NCI-H1930 (cell line): ENCODE measurements at places on chromosomes 3 and 15.

DNA sequence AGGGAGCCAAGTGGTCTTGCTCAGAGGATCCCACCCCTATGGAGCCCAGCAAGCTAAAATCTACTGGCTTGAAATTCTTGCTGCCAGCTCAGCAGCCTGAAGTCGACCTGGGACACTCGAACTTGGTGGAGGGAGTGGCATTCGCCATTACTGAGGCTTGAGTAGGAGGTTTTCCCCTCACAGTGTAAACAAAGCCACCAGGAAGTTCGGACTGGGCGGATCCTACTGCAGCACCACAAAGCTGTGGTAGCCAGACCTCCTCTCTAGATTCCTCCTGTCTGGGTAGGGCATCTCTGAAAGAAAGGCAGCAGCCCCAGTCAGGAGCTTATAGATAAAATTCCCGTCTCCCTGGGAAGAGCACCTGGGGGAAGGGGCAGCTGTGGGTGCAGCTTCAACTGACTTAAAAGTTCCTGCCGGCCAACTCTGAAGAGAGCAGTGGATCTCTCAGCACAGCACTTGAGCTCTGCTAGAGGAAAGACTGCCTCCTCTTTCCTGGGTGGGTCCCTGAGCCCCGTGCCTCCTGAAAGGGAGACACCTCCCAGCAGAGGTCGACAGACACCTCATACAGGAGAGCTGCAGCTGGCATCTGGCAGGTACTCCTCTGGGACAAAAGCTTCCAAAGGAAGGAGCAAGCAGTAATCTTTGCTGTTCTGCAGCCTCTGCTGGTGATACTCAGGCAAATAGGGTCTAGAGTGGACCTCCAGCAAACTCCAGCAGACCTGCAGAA, 576.3 kb upstream of the NECTIN3 start:
- no peak for DNase-seq

GRCh38 chr3:189188466-189188865, 16.7 kb downstream of the TPRG1 start:
- DNase-seq: no peak

- DNase-seq: no peak
Measured at GRCh38 chr3:181794011-181794790, 82.5 kb downstream of the SOX2 start.

DNA sequence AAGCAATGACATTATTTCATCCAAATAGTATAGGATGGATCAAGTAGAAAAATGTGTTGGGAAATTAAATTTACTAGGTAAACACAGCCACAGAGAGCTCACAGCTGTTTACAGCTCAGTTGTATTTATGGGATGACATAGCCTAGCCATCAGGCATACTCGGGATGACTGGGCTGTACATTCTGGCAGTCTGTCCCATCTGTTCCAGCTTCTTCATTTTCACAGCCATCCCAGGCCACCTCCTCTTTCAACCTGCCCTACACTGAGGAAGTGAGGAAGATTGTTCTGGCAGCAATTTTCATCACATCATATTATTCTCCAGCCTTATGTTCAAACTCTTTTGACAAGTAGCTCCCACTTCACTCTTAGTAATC, 98.4 kb upstream of the PFN2 start:
- DNase-seq: no peak

DNA sequence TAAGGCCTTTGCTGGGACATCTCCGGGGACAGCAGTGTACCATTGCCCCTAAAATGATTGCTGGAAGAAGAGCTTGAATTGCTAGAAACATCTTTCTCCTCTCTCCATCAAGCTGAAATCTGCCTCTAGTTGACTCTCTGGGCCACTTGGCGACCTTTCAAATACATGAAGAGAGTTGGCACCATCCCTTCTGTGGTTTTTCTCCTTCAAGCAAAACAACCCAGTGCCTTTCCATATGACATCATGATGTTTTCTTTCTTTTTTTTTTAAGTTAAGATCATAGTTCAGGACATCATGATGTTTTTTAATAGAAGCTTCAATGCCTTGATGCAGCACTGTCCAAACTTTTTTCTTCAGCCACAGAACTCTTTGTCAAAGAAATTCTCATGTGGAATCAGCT, 144.0 kb upstream of the PTPRG start:
- no peak for DNase-seq

GRCh38 chr3:129277829-129278271, 820 bp upstream of the HMCES start:
- DNase-seq: no peak

DNA sequence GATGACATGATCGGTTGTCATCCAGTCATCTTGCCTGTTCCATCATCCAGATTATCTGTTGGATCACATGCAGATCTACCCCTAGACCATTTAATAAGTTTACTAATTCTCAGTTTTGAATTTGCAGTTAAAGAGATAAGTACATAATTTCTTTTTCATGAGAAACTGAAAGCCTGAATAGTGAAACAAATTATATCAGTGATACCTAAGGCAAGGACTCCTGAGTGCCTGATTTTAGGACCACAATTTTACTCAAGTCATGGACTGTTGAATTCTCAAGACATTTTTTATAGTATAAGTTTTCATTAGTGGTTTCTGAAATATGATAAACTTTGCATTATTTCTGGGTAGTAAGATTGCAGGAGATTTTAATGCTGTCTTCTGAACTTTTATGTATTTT, 13.2 kb downstream of the SIDT1 start:
- no peak for DNase-seq

DNA sequence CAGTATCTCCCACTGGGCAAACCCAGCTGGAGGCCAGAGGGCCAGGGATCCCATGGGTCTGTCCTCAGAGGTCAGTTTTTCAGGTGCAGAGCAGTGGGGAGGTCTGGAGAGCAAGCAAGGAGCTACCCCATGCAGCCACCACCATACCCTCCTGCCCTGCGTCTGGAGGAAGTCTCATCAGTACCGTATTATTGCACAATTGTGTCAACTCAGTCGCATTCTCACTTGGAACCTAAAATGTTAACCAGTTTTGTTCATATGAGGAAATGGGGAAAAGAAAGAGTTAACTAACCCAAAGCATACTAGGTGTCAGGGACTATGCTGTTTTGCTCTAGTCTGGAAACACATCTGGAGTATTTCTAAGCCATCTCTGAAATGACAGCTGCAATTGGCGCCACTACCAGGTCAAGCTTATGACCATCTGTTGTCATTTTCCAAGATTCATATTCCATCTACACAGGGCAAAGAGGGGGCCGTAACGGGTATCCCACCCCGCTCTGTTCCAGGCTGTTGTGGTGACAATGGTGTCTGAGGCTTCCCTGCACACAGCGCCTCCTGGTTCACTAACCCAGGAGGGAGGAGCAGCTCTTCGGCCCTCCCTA, 16.9 kb upstream of the APBA2 start:
- no peak for DNase-seq

GRCh38 chr3:30667280-30667651, 60.9 kb downstream of the TGFBR2 start:
- DNase-seq: no peak

DNA sequence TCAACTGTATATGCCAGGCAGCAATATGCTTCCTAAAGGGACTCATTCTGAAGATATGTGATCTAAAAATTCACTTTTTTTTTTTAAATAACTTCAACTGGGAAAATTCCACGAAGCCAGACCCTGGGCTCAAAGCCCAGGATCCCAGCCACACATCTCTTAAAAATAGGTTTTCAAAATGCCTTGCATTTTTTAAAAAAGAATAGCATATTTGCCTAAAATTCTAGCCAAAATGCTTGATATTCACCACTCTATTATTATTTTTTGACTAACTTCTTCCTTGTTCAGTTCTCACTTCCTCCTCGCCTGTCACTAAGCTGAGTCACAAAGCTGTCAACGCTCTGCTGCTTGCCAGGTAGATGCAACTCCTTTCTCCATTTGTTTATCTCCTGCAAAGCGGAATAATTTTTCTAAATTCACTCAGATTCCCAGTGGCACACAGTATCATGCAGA, 28.0 kb upstream of the VGLL4 start:
- no peak for DNase-seq

DNA sequence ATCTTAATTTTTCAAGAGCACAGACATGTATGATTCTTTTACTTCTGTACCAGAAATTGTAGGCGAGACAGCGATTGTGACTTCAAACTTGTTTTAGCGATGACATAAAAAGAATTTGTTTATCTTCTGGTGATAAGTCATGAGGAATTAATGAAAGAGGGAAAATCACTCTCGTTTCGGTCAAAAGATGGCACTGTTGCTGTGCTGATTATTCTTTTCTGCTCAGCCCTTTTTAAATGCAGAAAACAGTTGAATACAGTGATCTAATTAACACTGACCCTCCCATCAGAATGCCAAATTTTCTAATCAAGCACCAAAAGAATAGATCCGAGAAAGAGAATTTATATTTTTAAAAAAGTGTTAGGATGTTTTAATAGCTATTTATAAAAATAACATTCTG, 52.6 kb downstream of the NSUN3 start:
- peak; percentile 13 for DNase-seq

DNA sequence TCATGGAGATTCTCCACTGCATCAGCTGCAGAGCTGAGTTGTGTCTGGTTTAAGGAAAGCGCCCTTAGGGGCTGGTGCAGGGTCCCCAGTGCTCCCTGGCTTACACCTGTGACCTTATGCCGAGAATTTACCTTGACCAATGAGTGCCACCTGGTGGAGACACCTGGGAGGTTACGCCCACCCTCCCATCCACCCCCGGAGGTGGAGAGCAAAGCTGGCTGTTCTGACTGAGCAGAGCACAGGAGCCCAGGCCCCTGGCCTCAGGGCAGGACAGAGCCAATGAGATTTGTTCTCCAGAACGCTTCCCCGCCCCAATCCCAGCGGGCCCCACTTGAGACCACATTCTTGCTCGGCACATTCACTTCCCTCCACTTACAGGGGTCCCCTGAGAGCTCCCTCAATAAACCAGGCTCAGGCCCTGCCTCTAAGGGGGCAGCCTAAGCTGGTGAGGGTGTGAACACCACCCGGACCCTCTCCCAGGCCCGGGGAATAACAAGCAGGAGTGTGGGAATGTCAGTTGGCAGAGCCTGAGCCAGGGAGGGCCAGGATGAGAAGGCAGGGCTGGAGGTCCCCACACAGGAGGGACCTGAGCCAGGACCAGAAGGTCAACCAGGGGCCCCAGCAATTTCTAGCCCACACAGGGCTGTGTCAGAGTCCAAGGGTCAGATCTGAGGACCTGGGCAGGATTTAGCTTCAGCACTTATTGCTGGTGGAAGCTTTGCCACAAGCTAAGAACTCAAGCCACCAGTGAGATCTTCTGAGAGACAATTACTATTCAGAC, 117.1 kb downstream of the TPRA1 start:
- no peak for DNase-seq

DNA sequence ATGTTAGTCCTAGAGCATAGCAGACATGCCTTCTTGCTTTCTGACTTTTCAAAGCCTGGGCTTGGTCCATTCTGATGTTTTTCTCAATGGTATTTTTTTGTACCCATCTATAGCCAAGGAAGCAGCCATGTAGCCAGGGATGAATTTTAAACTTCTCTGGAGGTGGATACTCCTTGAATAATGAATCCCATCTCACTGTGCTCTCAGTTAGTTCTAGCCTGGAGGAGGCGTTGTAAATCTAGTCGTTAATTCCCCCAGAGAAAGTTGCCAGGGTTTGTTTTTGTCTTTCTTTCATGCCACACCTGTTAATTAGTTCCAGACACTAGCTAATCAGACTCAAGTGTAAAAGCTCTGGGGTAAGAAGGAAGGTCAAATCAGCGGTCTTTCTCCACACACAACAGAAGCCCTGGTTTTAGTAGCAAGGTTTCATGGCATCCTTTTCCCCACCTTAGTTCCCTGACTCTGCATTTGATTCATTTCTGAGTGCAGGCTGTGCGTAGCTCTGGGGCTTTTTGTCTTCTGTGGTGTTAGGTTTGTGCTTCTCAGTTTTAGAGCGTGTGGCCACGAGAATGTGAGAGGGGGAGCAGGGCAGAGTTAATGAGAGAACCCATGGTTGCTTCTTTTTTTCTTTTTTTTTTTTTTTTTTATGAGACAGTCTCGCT, 19.7 kb downstream of the PTPRG start:
- DNase-seq: no peak

- DNase-seq: no peak
Measured at GRCh38 chr15:46523701-46524100, 888.9 kb downstream of the SQOR start.

GRCh38 chr3:72376956-72377710, 471.1 kb downstream of the SHQ1 start:
- no peak for DNase-seq

- DNase-seq: no peak
Measured at GRCh38 chr3:187369089-187369447, 883 bp downstream of the RTP4 start.

- no peak for DNase-seq
Measured at GRCh38 chr3:38017445-38018295, 11.8 kb downstream of the PLCD1 start.

DNA sequence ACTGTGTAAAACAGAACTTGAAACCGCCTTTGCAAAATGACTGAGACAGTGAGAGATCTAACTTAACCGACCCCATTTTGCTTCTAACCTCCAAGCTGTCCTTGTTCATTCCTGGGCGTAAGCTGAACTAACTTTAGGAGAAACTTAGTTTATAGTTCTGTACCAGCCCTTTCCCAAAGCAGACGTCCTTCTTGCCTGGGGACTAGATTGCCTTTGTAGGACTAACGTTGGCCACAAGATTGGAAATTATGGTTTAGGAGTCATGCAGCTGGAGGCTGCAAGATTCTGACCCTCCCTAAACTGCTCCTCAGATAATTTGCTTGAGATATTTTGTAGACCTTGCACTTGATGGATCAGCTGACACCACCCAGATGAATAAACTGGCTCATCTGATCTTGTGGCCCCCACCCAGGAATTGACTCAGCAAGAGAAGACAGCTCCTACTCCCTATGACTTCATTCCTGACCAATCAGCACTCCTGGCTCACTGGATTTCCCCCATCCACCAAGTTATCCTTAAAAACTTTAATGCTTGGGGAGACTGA, 219.9 kb upstream of the PROK2 start:
- no peak for DNase-seq

GRCh38 chr15:60399246-60399915, 1.6 kb upstream of the ANXA2 start:
- DNase-seq: no peak

GRCh38 chr3:183514021-183514420, 41.5 kb downstream of the KLHL6 start:
- no peak for DNase-seq

DNA sequence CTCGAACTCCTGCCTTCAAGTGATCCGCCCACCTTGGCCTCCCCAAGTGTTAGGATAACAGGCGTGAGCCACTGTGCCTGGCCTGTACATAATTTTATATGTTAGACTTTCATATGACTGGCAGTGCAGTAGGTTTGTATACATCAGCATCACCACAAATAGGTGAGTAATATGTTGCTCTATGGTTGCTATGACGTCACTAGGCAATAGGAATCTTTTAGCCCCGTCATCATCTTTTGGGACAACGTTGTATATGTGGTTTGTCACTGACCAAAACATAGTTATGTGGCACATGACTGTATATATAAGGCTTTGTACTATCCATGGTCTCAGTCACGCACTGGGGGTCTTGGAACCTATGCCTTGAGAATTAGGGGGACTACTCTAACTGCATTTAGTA, 17.0 kb upstream of the DNAJC19 start:
- DNase-seq: no peak

GRCh38 chr3:78613421-78613879, 1154.3 kb downstream of the ROBO1 start:
- peak; percentile 60 for DNase-seq
